ENCODE measurements at places on chromosomes 2 and 18. TPM values are rescaled to one million over a fixed set of nuclear protein-coding genes. Genes with fewer than 3 reads are reported as not detected.

Gene SLC19A3
- total RNA-seq: not detected

DNA sequence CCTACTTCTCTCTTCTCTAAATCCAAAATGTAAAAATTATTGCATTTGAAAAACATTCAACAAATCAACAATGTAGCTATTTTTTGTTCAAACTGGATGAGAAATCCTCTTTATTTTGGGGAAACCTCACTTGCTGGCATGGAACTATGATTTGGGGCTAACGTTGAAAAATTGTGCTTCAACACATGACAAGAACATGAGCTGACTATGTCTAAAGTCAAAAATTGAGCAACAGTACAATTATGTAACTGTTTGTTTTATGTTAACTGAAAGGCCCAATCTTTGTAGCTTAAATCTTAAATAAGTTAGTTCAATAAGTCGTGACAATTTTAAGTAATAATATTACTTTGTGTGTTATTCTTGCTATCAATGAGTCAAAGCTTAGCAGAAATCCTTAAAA is 67.3 kb downstream of the TMEFF2 start:
- DNase-seq: no peak

GRCh38 chr2:73952499-73953446 is 26.1 kb downstream of the DGUOK start:
- no peak for DNase-seq

DNA sequence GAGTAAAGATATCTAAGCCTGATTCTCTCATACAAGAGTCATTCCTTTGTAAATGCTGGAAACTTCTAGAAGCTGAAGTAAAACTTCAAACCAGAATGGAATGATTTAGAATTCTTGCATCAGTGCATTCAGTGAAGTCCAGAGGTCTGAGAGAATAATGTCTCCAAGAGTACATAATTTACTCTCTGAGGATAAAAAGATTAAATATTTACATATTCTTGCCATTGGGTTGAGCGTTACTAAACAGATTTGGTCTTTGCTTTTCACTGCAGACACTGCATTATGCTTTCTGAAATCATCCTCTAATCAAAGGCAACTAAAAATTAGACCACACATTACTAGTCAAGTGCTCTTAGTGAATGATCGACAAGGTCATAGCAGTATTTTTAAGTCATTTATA is 26.5 kb upstream of the KANSL1L start:
- DNase-seq: no peak

DNA sequence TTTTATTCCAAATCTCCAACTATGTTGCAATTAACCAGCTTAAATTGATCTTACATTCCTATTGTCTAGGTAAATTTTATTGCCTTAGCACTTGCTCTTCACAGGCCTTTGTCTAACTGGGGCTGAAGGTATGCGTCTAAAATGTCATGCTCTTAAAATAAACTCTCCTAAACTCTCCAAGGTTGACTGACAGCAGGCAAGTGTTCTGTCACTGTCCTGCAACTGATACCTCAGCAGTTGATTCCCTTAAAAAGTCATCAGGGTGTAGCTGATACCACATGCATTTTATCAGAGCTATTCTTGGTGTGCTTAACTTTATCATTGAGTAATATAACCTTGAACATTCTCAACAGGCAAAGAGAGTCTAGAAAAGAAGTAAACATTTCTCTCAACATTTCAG is 680 bp downstream of the TTN start:
- DNase-seq: no peak

GRCh38 chr2:181900007-181900651 is 8.6 kb downstream of the ITPRID2 start:
- peak; percentile 16 for DNase-seq

DNA sequence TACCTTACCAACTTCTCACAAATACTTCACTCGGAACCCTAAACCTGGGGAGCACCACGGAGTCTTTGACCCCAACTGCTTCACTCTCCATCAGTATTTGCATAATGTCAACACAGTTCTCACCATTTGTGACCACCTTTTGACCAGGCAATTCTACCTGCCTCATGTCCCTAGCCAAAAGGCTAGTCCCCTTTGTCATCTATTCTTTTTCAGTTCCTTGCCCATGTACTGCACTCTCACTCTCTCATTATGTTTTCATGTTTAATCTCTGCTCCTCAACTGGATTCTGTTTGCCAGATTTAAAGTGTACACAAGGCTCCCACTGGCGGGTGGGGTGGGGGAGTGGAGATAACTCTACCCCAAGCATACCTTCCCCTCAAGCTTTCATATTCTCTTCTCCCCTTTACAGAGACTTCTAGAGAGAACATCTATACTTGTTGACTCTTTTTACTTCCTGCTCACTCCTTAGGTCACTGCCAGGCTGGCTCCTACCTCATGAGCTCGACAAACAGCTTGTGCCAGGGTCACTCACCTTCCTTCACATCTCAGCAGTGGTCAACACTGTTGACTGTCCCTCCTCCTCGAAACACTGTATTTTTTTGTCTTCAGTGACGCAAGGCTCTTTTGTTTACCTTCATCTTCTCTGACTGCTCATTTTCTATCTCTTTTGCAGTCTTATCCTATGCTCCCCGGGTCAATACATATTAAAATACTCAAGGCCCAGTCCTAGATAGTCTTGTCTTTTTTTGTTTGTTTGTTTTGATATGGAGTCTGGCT is 88.7 kb upstream of the MAP4K3 start:
- no peak for DNase-seq

DNA sequence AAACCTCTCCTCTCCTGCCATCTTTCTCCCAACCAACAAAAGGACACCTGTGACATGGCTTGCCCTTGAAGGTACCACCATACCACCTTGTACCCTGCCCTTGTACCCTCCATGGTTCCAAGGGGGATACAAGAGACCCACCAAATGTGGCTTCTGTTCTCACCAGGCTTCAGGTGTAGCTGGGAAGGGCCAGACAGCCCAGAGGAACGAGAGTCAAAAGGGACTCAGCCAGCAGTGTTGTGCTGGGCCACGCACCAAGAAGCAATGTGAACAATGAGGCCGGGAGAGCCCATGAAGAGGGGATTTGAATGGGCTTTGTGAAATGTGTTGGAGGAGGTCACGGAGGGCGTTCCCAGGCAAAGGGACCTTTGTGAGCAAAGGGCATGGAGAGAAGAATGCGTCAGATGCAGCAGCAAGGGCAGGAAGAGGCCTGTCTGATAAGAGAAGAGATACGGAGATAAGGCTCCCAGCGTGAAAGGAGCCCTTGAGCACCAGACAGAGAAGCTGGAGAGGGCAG is 48.6 kb downstream of the PLB1 start:
- no peak for DNase-seq

Gene SLC23A3
- total RNA-seq: 1.3 TPM

Gene CAPN14
- 0.20 TPM for total RNA-seq

Gene SOCS6
- 0.39 TPM for total RNA-seq

- DNase-seq: no peak
Measured at GRCh38 chr2:175152242-175152641, 15.8 kb downstream of the ATF2 start.

Gene UPP2
- total RNA-seq: not detected
